ENCODE measurements at places on chromosomes 16 and 17.

DNA sequence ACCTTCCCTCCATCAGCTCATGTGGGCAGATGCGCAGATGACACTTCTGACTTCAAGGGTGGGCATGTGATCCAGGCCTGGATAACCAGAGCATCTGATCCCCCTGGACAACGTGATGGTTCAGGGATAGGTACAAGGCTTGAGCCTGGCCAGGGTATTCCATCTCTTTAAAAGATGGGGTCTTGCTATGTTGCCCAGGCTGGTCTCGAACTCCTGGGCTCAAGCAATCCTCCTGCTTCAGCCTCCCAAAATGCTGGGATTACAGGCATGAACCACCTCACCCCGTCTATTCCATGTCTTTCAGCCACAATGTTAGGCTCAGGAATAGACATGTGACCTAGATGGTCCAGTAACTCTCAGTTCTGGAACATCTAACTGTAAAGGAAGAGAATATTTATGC lies 20.8 kb downstream of the CRYM start:
- DNase-seq = no peak

DNA sequence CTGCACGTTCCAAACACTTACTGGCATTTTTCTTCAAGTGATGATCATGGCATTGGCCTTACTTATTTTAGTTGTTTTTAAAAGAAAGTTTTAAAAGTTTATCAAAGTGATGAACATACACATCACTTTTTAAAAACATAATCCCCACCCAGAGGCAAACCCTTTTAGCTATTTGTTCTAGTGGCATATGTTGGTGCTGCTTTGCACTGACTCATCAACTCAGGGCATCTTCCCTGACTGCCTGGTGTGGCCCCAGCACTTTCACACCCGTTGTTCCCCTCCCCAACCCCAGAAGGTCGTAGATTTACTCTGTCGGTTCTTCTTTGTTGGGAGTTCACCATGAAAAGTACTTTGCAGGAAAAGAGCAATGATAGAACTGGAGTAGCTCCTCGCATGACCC lies 161.3 kb downstream of the RPTOR start:
- DNase-seq = no peak

GRCh38 chr17:44769230-44769629 lies 10.4 kb downstream of the ADAM11 start:
- no peak for DNase-seq

DNA sequence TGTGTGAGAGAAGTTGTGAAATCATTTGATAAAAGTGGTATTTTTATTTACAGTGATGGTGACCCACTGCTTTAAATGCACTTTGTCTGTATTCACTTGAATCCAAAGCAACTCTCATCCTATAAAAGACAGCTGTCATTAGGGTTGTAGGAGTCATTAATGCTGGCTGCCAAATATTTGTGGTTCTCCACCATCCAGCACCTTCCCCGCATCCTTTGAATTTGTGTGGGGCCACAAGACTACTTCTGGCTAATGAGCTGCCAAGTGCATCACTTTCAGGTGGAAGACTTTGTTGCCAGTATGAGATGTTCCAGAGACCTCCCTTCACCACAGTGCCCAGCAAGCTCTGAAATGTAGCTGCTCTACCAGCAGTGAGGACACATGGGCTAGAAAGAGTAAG lies 43.4 kb downstream of the CMTM3 start:
- no peak for DNase-seq

- peak; percentile 79 for DNase-seq
Measured at GRCh38 chr17:73427198-73427597, 115.4 kb upstream of the CDC42EP4 start.

GRCh38 chr16:79132701-79133100 lies 467.8 kb downstream of the MAF start:
- DNase-seq = no peak

DNA sequence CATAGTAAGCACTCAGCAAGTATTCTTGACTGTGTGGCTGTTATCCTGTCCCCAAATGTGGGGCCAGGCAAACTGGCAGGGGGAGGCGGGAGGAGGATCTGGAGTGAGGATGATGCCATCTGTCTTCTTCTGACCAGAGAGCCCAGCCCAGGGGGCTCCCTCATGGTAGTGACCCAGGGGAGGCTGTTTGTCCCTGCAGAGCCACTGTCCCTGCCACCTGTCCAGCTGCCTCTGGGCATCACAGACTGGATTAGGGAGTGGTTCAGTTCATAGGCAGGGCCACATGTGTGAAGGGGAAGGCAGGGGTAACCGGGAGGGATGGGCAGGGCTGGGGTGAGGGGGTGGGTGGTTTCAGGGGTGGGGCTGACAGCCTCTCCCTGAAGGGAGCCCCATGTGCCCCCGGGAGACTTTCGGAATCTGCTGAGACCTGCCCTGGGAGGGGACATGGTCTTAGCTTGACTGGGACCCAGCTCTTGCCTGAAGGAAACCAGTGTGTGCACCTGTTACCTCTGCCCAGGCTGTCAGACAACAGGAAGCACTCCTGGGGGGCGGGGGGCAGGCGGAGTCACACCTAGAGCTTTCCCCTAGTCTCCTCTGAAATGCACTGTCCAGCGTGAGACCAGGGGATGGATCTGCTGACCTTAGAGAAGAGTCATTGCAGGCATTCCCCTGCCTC lies 15.2 kb downstream of the ARHGAP23 start:
- DNase-seq = no peak

- no peak for DNase-seq
Measured at GRCh38 chr17:69704935-69705334, 290.4 kb downstream of the MAP2K6 start.

GRCh38 chr16:50808929-50809538 lies 67.1 kb downstream of the CYLD start:
- no peak for DNase-seq

DNA sequence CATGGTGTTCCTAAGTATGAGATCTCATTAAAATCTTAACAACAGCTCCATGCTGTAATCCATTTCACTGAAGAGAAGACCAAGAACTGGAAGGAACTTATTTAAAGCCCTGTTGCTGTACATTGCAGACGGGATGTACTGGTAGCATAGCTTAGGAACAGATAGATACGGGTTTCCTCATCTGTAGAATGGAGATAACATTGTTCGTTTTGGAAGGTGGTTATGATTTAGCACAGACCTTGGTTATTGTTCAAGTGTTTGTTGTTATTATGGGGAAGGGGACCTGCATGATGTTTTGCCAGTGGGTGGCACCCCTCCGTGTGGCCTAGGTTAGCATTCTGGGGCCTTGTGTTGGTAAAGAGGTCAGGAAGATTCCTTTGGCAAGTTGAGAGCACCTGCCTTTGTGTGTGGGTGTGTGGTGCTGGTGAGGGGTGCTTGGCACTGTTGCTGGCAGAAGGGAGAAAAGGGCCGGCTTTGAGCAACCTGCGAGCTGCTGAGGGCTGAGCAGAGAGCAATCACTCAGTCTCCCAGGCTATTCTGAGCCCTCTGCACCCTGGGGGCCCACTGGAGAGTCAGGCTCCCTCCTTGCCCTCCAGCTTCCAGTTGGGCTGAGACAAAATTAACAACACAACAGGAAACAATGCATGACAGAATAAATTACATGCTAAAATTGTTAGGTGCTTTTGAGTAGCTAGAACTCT lies 2.3 kb downstream of the TAOK2 start:
- no peak for DNase-seq
